ENCODE measurements at places on chromosomes 12 and 14. TPM values are rescaled to one million over a fixed set of nuclear protein-coding genes. Genes with fewer than 3 reads are reported as not detected.
A peak's percentile ranks its signal among the peaks of the same experiment; 100 is the strongest.

DNA sequence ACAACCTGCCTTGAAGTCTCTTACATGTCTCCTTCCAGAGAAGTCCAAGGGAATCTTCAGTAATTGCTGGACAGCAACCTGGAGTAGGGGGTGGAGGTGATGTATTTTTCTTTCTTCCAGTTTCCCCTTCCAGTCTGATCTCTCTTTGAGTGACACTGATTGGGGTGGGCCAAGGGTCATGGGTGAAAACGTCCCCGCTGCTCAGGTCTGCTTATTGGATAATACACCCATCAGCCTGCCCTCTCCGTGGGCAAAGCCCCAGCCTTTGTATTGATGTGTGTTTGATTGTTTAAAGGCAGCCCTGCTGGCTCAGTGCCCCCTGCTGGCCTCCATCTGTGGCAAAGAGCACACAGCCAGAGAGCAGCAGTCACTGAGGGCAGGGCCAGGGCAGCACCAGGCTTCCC lies 35.7 kb upstream of the ATP2A2 start:
- peak; percentile 84 for DNase-seq

- no peak for DNase-seq
Measured at GRCh38 chr14:54564071-54564867, 2.7 kb upstream of the SAMD4A start.

SIX1 gene
- not detected for total RNA-seq

DNA sequence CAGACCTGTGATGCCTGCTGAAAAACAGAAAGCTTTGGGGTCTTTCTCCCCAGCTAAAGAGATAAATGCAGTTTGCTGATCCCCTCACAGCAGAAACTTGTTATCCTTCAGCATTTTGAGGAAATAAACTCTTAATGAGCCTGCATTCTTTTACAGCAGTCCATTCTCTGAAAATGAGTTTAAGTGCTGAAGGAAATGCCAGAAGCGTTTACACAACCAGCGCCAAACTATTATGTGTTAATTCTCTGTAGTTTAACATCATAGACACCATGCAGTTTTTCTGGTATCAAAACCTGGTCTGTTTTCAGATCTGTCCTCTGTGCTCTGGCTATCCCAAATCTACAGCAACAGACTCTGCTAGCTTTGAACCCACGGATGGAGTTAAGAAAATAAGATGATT lies 291.3 kb downstream of the NPAS3 start:
- no peak for DNase-seq

- DNase-seq: no peak
Measured at GRCh38 chr12:127127897-127128296, 1139.1 kb upstream of the TMEM132C start.

TBX5 gene
- not detected for total RNA-seq

- no peak for DNase-seq
Measured at GRCh38 chr12:57965766-57966165, 24.4 kb downstream of the ATP23 start.

PRKD1 gene
- total RNA-seq: 1.0 TPM

BIN2 gene
- total RNA-seq: 6.7 TPM

GRCh38 chr14:23548351-23549318 lies 2.9 kb downstream of the ZFHX2 start:
- no peak for DNase-seq

A2ML1 gene
- total RNA-seq: not detected

CLEC2A gene
- not detected for total RNA-seq

DNA sequence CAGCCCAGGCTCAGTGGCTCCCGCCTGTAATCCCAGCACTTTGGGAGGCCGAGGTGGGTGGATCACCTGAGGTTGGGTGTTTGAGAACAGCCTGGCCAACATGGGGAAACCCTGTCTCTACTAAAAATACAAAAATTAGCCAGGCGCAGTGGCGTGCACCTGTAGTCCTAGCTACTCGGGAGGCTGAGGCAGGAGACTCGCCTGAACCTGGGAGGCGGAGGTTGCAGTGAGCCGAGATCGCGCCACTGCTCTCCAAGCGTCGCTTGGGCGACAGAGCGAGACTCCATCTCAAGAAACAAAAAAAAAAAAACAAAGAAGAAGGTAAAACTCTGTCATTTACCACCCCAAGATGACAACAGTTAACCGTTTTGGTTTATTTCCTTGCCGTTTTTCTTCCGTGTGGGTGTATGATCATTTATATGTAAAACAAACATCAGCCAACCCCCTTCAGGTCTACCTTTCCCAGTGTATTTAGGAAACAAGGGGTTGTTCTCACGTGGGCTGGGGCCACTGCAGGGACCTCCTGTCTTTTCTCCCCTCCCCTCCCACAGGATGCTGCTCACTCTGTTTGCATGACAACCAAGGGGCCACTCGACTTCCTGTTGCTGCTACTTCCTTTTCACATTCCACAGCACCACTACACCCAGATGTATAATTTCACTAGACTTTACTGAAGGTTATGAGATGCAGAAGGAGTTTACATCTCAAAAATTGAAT lies 13.6 kb downstream of the TTC9 start:
- DNase-seq: no peak

DNA sequence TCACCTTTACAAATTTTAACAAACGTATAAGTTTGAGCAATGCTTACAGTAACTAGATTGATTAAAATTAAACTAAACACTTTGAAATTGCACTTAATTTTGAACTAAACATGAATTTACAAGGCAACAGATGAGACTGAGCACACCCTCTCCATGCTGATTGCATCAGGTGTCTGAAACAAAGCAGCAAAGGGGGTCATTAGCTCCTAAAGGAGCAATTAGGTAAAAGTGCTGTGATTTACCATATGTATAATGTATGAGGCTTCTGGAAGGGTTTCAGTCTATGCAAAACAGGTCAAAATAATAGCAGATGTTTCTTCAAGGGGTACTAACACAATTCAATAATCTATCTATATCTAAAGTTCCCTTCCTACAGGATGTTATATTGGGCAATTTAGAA lies 98.8 kb upstream of the LMNTD1 start:
- DNase-seq: no peak

TAS2R30 gene
- 1.4 TPM for total RNA-seq

DNA sequence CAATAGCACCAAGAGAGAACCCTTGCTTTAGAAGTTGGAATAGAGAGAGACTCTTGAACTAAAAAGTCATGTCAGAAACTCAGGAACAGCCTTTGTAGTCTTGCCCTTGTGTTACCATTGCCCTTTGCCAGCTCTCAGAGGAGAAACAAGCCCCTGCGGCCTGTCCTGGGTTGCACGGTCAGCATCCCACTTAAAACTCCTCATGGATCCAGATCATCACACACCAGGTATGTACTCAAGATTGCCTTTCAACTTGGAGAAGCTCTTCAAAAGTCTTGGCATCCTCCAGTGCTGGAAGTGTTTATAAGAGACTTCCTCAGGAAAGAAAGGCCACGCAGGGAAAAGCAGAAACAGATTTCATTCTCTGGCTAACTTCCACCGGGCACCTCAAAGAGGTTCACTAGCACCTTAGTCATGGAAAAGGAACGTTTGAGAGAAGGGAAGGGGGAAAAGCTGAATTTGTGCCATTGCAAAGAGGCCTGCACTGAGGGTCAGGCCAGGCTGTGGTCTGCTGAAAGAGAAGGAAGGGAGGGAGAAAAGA lies 594.2 kb downstream of the MED13L start:
- DNase-seq: no peak

- DNase-seq: no peak
Measured at GRCh38 chr14:34275078-34275477, 187.0 kb downstream of the SPTSSA start.

GRCh38 chr14:31465111-31465510 lies 7.8 kb upstream of the DTD2 start:
- no peak for DNase-seq

DNA sequence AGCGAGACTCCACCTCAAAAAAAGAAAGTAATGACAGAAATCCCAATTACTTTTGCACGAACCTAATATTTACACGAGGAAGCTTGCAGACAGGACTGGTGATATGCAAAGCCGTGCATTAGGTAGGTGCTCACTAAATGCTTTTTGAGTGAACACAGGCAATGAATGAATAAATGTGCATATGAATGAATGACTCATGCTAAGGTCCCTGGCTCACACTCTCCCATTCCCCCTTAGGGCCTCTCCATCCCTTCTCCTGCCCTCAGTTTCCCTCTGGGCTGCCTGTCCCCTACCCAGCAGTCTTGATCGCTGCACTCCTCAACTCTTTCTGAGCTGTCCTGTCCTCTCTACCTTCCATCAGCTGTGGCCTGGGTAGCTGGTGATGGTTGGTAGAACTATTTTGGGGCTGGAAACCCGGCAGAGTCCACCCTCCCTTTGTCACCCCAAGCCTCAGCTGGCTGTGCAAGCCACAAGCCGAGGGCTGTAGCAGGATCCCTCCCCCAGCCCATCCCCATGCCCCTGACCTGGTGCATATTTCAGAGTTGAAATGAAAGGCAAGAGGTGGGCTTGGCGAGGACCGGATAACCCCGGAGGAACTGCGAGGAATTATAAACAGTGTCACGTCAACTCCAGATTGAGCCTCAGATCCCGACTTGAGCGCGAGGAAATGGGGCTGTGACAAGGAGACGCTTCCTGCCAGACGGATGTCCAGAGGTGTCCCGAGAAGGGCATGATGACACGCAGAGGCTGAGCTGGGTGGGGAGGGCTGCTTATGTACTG lies 191.7 kb upstream of the GSC start:
- DNase-seq: no peak

GRCh38 chr12:103640831-103641230 lies 53.8 kb downstream of the STAB2 start:
- DNase-seq: no peak

MYF6 gene
- not detected for total RNA-seq

DNA sequence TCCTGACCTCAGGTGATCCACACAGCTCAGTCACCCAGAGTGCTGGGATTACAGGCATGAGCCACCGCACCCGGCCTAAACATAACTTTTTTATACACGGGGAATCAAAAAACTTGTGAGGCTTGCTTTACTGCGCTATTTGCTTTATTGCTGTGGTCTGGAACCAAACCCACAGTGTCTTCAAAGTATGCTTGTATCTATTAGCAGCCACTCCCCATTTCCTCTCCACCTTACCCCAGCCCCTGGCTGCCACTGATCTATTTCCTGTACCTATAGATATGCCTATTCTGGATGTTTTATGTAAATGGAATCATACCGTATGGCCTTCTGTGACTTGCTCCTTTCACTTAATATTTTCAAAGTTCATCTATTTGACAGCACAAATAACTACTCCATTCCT lies 233.4 kb downstream of the BMP4 start:
- DNase-seq: no peak

POU6F1 gene
- total RNA-seq: 5.6 TPM

GRCh38 chr14:22545842-22546721 lies 42.9 kb downstream of the DAD1 start:
- DNase-seq: no peak

- no peak for DNase-seq
Measured at GRCh38 chr14:81423504-81423903, 23.4 kb upstream of the STON2 start.

OAS2 gene
- total RNA-seq: 3.0 TPM

PSMD9 gene
- total RNA-seq: 68.3 TPM

GRCh38 chr14:72743626-72744025 lies 150.3 kb downstream of the DPF3 start:
- DNase-seq: peak; percentile 9

GRCh38 chr12:48956279-48957140 lies 777 bp downstream of the ARF3 start:
- peak; percentile 90 for DNase-seq

MANSC4 gene
- not detected for total RNA-seq

DNA sequence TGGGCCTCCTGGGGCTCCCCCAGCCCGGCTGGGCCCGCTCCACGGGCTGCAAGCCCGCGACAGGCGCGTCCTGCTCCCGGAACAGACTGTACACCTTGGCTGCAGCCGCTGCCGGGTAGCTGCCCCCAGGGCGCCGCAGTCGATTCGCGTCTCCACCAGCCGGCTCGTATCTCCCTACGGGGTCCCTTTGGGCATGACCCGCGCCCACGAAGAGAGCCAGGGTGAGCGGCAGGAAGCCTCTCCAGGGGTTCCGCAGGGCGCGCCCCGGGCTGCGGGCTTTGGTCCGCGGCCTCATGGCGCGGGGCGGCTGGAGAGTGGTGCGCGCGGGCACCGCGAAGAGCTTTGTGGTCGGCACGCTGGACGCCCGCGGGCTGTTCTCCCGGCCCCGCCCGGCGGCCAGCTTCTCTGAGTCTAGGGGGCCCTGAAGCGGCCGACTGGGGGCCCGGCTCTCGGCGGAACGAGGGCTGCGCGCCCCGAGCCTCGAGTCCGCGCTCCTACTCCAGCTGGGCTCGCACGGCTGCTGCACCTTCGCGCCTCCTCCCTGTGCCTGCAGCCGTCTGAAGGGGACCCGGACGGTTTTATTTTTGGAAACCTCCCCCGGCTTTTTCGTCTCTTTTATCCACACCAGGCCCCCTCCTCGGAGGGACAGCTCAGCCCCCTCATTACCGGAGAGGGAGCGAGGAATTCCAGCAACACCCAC lies at the start of gene LTBP2:
TSS of gene LTBP2 (minus strand) at position 588 of the 700 bp plus-strand sequence. CDS start at position 295, 293 bp downstream.
- DNase-seq: no peak

IL23A gene
- 0.27 TPM for total RNA-seq

DNA sequence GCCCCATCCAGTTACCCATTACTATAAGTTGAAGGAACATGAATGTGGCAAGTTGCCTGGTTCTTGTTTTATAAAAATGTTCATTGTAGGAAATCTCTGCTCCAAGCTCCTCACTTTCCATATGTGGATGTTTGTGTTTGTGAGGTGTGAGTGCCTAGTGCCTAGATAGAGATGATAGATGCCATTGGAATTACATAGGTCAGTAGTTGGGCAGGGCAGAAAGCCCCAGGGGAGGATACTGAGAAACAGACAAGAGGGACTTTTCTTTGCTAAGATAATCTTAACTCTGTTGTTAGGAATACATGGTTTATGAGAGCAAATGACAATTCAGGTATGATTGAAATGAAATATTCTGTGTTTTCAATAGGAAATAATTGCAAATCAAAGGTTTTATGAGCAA lies 226.3 kb upstream of the GRIP1 start:
- no peak for DNase-seq

- no peak for DNase-seq
Measured at GRCh38 chr12:115606040-115606439, 671.5 kb downstream of the MED13L start.

BBOF1 gene
- 2.8 TPM for total RNA-seq

- no peak for DNase-seq
Measured at GRCh38 chr14:75926431-75927115, 55.2 kb downstream of the TGFB3 start.

DNA sequence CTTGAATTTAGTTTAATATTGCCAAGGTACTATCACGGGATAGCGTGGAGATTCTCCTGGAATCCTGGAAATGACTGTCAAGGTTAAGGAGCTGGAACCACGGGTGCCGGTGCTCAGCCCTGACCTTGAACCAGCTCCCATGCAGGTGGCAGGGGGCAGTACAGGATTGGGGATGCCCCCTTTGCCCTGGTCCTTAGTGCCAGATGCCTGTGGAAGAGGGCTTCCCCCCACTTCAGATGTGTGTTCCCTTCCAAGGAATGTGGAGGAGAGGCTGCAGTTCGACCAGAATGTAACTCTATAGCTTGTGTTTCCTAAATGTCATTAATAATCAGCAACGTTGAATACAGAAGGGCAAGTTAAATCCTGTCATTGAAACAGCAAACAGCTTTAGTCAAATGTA lies 258.9 kb downstream of the VRK1 start:
- no peak for DNase-seq

SLC38A4 gene
- 2.8 TPM for total RNA-seq

Measured in colonic mucosa (tissue), 4 donors.